COLO829 (cell line): ENCODE measurements at places on chromosomes 5 and 9.

DNA sequence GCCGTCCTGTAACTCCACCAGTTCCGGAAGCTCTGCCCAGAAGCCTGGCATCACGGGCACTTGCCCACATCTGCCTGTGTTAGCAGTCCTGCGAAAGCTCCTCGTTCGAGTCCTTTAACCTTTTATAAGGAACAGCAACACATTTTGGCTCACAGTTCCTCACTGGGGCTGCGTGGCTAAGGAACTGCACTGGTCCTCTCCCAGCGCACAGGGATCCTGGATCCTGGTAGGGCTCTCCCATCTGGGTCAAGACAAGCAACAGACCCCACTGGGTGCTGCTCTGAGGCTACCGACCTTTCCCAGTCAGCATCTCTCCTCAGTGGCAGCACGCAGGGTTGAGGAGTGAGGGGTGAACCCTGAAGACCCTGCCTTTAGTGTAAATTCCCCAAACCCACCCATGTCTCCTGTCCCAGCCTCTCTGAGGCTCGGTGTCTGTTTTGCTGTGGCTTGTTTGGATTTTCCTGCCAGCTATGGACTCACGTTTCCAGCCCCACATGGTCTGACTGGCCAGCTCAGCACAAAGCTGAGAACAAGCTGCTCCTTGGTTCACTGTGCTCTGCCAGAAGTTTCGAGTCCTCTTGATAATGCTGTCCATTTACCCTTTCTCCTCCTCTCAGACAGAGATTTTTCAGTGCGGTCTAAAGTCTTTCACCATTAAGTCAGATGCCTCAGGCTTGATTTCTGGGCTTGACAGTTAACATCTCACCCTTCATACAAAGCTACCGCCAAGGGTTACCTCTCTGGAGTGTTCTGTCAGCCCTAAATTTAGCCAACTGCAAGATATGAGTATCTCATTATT is 80.0 kb downstream of the AK8 start:
- DNase-seq, result peak; percentile 60

GRCh38 chr9:101738566-101739183 is at the start of gene GRIN3A:
Gene GRIN3A (minus strand): TSS chr9:101738647. CDS start chr9:101737979, 668 bp downstream.
- no peak for DNase-seq

GRCh38 chr9:74977287-74977686 is 24.6 kb upstream of the C9orf40 start:
- DNase-seq, result no peak

GRCh38 chr9:4168526-4168925 is 131.3 kb downstream of the GLIS3 start:
- no peak for DNase-seq

- peak; percentile 89 for DNase-seq
Measured at GRCh38 chr9:36258208-36258995, at the start of gene GNE. Gene GNE (minus strand): TSS chr9:36258448. CDS start chr9:36249355, 9,093 bp downstream.

DNA sequence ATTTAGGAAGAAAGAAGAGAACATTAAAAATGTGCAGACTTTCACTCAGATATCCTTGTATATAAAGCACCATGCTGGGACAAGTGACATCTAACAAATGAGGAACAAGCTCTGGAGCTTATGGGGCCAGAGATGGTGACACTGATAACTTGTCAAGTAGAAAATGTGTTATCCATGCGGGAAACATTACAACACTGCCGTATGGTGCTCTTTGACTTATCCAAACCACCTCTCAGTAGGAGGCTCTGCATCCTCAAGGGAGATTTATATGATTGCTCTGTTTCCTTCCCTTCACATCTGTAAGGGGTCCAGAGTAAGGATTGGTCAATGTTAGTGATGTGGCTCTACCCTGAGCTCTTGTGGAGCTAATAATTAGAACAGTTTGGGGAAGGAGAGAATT is 23.5 kb downstream of the KCTD16 start:
- no peak for DNase-seq

GRCh38 chr5:177366528-177367322 is 9.0 kb downstream of the RGS14 start:
- DNase-seq, result peak; percentile 36

DNA sequence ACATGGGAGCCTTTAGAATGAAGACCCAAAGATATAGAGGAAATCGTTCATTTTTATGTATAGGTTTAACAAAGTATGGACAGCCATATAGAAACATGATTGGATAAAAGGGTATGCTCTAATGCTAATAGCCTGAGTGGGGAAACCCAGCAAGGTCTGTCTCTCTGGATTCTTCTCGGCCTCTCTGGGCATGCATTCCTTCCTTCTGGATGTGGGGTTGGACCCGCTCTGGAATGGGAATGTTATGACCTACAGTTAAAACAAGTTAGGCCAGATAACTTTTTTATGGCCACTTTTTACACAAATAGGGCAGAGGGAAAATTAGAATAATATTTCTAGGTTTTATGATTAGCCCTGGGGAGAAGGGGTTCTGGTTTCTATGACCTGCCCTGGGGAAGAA is 103.2 kb downstream of the ARSB start:
- DNase-seq, result no peak

DNA sequence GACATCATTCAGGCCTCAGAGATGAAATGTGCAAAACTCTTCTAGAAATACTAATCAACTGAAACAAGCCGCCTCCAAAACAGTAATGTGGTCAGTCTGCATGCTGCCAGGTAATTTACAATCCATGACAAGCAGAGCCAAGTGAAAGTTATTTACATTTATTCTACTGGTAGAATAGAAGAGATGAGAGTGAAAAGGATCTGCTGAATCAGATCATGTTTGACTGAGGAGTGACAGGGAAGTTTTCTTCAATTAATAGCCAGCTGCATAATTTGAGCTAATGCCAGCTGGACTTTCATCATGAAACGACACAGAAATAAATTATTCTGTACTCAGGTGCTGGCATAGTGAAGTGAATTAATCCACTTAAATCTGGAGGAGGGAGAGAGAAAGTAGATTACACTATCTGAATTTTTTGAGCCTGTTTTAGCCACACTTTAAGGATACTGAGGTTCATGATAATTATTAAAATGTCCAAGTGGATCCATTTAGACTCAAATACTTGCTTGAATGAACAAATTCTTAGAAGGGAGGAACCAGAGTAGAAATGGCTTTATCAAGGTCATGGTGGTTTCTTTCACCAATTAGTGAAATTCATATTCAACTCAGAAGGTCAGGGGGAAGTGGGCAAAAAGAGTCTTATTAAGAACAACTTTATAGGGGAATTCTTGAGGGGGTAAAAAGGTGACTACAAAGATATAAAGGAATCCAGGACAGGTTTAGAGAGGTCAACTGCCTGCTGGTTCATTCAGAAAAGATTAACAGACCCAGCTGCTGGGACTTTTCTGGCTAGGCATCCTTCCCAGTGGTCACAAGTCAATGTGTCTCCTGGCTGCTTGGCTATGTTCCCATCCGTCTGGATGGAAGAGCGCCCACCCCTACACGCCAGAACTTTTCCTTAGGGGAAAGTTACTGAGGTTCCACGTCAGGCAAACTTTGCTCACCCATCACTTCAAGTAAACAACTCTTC is 350.4 kb downstream of the PDE4D start:
- DNase-seq, result no peak

GRCh38 chr5:88760527-88760926 is 122.5 kb downstream of the MEF2C start:
- DNase-seq, result no peak

DNA sequence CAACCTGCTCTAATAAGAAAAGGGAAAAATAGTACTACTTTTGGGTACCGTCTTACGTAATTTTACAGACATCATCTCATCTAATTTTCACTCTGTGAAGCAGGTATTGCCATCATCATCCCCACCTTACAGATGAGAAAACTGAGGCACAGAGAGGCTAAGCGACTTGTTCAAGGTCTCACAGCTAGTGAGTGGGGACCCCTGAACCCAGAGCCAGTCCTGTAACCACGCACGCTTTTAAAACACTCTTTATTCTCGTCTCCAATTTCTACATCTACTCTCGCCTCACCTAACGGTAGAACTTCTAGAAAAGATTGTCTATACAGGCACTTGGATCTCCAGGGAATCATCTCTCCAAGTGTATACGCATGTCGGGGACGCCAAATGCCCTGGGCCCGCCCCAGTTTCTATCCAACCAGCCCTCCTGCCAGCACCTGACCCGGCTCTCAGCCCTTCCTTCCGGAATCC is 1.5 kb upstream of the TRAF1 start:
- no peak for DNase-seq

- no peak for DNase-seq
Measured at GRCh38 chr5:33476992-33477391, 36.2 kb downstream of the TARS1 start.

DNA sequence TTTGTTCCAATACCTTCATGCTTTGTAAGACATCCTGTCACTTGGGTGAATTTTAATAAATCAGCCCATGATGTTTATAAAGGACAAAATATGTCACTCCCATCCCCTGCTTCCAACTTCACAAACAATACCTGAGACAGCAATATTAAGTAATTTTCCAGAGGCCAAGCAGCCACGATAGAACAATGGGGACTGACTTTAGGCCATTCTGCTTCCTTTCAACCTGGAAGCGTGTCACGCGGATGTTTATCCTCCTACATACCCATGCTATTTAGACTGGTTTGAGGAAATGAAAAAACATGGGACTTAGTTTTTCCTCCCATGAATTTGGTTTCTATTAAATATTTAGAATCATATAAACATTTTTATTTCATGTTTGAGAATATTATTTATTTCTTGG is 82.9 kb downstream of the GRAMD2B start:
- DNase-seq, result no peak

GRCh38 chr9:86716326-86716922 is 230.9 kb downstream of the GAS1 start:
- DNase-seq, result no peak

DNA sequence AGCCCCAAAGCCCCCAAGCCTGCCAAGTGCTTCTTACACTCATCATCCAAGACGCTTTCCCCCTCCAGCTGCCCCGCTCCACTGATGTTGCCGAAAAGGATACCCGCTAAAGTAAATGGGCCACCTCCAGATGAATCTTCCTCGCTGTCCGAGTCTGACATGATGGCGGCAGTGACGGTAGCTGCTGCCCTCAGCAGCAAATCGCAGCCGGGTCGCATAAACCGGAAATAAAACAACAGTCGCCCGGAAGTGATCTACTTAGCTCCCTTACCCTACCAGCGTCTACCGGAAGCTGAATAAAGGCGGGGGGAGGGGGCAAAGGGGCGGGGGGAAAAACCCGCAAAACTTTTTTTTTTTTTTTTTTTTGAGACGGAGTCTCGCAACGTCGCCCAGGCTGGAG is at the start of gene TAF1L:
TAF1L (minus strand) TSS at position 308 of the 400 bp plus-strand sequence; CDS start at position 218, 90 bp downstream.
- no peak for DNase-seq

DNA sequence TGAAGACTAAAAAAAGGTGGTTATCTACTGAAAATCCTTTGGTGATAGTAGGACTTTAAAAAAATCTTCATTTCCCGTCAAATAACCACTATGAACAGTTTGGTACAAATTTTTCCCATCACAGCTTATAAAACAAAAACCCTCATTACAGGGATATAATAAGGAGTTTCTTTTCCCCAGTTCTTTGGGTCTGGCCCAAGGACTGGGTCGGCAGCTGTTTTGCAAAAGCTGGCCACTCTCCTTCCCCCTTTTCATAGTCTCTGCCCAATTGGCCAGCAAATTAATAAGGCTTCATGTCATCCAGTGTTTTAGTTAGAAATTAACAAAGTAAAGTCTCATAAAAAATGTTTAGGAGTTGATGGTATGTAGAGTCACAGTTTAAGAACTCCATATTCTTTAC is 47.0 kb upstream of the PDE8B start:
- DNase-seq, result no peak

DNA sequence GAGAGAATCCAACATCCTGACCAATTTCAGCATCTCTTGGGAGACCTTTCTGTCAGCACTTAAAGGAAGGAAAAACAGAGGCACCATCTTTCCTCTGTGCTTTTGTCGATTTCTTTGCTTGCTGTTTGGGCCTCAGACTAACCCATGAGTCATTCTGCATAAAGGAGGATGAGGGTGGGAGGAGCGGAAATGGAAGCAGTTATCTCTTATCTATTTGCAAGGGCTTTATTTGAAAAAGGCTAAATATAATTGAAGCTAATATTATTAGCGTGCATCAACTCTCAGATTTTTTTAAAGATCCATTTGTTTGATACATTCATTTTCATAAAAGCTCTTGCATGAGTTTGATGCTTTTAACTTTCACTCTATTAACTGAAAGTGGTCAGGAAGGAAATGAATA is 72.9 kb downstream of the ZNF622 start:
- peak; percentile 22 for DNase-seq

- DNase-seq, result no peak
Measured at GRCh38 chr9:1414711-1415131, 364.6 kb downstream of the DMRT2 start.

DNA sequence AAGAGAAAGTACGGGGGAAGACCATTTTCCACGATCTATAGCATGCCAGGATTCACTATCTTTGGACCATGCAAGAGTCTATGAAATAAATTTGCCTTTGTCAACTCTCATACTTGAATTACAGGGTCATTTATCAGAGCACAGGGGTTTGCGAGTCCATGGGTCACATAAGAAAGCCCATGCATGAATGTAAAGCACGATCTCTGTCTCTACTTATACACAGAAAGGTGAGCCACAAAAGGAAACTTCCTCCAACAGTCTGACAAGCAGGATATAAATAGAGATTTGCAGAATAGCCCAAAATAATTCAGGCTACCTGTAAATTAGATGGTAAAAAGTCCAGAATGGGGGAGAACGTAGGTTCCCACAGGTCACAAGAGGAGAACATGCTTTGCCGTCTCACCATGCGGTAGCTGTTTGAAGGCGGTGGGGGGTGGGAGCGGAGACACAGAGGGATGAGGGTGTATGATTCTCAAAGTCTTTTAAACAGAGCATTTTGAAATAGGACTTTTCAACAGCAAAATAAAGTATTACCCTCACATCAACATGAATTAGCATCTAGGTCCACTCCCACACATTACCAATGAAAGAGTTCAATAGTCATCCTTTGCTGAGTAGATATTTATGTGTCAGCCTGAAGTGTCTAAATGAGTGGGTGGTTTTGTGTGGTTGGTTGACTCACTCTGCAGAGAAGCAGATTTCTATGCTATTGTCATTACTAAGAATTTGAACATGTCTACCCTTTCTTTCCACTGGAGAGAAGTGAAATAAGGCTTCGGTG is 279.7 kb downstream of the EBF1 start:
- peak; percentile 51 for DNase-seq
